ENCODE measurements at places on chromosomes 12 and 14.

DNA sequence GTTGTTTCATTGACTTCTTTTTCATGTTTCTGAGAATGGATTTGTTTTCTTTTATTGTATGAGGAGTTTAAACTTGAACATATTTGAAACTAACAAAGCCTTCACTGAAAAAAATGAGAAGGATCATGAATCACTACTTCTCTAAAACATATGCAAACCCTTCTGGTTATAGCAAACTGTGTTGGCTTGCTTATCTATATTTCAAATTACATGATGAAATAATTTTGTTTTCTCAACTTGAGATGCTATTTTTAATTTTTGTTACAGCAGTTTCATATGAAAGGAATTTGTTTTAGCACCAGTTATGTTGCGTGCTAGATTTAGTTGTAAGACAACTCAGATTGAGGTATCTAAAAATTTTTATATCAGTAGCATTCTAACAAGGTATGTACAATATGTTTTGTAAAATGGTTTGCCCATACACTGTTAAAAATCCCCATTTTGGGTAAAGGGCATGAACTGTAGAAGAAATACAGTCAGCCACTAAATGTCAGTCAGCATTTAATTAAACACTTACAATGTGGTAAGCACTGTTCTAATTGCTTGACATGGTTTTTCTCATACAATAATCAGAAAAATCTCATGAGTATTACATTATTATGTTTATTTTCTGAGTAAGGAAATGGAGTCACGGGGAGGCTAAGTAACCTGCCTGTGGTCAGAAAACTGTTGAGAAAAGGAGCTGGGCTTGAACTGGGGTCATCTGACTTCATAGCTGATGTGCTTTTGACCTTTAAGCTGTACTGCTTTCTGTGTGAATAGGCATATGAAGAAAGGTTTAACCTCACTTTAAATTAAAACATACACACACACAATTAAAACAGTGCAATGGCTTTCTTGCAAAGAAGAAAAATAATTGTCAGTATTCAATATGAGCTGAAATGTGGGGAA lies 105.7 kb downstream of the PLEKHA5 start:
- no peak for DNase-seq

DNA sequence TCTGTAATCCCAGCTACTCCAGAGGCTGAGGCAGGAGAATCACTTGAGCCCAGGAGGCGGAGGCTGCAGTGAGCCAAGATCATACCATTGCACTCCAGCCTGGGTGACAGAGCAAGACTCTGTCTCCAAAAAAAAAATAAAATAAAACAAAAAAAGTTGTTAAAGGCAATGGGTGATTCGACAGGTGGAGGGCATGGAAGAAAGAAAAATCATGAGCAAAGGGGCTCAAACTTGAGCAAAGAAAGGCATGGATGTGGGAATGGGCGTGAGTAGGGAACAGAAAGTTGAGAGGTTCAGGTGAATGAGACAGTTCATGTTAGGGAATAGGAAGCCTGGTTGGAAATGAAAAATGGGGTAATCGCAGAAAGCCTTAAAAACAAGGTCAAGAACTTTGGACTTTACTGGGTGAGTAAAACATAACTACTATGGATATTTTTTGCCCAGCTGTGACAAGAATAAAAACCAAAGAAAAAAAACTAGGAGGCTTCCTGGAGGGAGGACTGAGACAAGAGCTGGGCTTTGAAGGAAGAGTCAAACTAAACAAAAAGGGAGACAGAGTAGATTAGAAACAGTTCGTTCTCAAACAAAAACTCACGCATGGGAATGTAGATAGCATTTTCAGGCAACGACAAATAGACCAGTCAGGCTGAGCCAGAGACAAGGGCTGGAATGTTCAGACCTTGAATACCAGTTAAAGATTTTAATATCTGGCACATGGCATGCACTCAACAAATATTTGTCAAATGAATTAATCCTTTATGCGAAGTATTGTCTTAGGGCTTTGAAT lies 18.8 kb downstream of the PYM1 start:
- no peak for DNase-seq

- no peak for DNase-seq
Measured at GRCh38 chr14:63854330-63854729, 1.5 kb downstream of the SYNE2 start.

DNA sequence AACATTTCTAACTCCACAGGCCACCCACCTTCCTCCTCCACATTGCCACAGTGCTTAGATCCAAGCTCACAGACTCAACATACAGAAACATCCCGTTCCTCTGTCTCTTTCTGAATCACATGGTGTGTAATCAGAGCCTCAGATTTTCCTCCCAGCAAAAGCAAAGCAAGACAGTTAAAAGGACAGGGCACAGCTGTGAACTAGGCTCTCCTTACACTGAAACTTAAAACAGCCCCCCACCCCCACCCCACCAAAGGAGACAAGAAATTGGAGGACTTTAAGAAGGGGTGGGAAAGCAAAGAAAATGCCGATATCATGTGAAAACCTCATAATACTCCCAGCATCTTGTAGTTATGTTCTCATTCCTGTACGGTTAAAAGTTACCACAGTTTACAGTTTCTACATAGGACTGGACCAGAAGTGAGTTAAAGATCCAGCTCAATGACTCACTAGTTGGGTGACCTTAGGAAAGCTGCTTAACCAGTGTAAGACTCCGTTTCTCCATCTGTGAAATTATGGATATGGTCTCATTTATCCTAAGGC lies 4.8 kb downstream of the YBX3 start:
- DNase-seq = no peak

GRCh38 chr12:49471557-49471956 lies 67.3 kb upstream of the KCNH3 start:
- DNase-seq = no peak

- DNase-seq = no peak
Measured at GRCh38 chr12:13194401-13195110, 2.0 kb upstream of the EMP1 start.

DNA sequence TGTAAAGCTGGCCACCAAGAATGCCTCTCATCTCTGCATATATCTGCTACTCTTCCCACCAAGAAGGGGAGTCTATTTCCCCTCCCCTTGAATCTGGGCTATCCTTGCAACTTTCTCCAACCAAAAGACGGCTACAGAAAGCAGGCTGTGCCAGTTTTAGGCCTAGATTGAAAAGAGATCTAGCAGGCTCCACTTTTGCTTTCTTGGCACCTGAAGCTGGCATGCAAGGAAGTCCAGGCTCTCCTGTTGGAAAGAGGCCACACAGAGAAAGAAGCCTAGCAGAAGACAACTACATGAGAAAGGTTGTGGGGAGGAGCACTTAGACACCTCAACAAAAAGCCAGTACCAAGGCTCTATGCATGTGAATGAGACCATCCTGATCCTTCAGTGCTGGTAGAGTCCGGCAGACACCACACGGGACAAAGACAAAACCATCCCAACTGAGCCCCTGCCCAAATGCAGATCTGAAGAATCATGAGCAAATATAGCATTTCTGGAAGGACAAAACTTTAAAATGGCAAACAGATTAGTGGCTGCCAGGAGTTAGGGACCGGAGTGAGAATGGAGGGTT lies 68.0 kb downstream of the SPPL3 start:
- no peak for DNase-seq

GRCh38 chr12:31724557-31724956 lies 4.3 kb downstream of the AMN1 start:
- DNase-seq = no peak

DNA sequence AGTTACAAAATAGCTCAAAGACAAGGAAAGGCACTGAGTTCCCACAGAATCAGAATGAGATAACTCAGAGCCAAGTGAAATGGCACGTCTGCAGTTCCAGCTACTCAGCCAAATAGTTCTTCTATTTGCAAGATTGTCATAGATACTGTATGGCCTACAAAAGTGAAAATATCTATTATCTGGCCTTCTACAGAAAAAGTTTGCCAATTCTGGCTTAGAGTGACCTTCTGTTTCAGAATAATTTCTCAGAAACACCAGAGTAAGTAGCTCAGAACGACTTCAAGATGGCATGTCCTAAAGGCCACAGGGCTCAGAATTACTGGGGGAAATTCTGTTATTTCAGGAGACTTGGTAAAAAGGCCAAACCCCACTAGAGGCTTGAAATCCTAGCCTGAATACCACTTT lies 10.7 kb upstream of the RTRAF start:
- DNase-seq = no peak

- DNase-seq = no peak
Measured at GRCh38 chr14:33524244-33524643, 426.6 kb downstream of the EGLN3 start.

DNA sequence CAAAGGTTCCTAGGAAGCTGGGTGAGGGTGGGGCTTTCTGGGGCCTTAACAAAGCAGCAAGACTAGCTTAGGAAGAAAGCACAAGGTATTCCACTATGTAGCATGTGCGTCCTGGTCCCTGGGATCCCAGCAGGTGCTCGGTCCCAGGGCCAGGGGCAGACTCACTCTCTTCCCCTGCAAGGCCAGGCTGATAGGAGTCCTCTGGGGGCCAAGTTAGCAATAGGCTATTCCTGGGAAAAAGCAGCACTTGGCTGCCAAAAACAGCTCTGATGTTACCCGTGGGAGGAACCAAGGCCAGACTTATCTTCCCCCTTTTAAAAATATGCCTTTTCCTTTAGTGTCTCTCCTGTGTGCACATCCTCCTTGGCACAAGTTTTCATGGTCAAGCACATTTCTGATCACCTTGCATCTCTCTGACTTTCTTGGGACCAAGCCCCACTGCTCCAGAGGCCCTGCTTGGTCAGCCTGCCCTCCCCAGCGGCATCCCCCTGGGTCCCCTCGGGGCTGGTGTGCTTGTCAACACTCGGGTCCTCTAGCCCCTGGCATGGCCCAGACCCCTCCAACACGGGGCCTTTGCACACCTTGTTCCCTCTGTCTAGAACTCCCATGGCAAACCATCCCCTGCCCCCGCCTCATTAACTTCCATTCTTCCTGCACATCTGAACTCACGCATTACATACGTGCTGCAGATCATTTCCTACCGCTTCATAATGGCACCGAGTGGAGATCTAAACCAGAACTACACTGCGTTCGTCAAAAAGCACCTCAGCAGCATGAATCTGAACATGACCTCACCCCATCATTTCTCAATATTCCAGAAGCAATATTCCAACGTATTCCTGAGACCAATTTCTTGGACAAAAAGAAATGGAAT lies 21.9 kb downstream of the CCDC92 start:
- no peak for DNase-seq

DNA sequence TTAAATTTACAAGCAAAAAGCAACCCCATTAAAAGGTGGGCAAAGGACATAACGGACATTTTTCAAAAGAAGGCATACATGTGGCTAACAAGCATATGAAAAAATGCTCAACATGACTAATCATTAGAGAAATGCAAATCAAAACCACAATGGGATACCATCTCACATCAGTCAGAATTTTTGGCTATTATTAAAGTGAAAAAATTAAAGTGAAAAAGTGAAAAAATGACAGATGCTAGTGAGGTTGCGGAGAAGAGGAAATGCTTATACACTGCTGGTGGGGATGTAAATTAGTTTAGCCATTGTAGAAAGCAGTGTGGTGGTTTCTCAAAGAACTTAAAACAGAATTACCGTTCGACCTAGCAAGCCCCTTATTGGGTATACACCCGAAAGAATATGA lies 7.9 kb downstream of the OTOGL start:
- DNase-seq = no peak

- no peak for DNase-seq
Measured at GRCh38 chr12:128966203-128966810, 113.0 kb downstream of the GLT1D1 start.

DNA sequence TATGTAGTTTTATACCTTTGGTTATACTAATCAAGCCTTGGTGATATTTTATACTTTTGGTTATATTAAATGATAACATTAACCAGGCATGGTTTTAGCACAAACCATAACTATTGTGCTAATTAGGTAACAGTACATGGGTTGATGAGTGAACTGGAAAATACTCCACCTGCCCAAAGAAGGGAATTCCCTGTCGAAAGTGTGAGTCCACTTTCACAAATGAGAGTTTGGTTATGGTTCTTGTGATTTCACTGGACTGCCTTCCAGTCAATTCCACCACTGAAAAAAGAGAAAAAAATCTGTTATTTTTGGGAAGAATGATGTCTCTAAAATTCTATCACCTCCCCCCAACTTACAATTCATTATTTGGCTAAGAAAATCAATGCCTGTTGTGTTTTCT lies 9.7 kb downstream of the A2M start:
- DNase-seq = no peak

DNA sequence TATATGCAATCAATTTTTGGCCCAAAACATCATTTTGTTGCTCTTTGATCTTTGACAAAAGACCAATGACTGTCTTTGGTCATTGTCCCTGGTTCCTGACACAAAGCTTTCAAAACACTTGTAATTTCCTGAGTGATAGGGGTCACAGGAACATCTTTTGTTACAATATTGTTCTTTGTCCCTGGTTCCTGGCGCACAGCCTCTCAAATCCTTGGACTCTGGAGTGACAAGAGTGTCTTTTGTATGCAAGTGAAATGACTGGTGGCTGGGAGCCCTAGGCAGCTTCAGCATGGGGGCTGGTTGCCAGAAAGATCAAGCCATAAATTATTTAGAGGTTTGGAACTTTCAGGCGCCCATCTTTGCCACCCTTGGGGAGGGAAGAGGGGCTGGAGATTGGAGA lies 53.9 kb downstream of the DNAH10 start:
- DNase-seq = no peak

- DNase-seq = no peak
Measured at GRCh38 chr12:86681060-86681459, 424.9 kb upstream of the MGAT4C start.

DNA sequence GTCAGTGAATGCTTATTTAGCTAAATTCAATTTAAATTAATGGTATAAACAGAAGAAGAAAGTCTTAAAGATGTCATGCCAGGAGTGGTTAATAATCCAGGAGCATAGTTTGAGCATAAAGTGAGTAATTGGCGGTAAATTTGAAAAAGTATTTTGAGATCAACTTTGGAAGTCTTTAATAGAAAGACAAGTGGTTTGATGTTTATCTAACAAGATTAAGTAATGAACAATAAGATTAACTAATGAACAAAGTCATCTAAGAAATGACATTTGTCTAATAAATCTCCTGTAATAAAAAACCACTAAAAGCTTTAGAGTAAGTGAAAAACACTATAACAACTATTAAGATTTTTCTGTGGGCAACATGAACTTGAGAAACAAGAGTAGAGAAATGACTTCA lies 112.8 kb downstream of the CAPZA3 start:
- DNase-seq = no peak

GRCh38 chr14:69079188-69079742 lies 73.7 kb downstream of the DCAF5 start:
- DNase-seq = no peak

DNA sequence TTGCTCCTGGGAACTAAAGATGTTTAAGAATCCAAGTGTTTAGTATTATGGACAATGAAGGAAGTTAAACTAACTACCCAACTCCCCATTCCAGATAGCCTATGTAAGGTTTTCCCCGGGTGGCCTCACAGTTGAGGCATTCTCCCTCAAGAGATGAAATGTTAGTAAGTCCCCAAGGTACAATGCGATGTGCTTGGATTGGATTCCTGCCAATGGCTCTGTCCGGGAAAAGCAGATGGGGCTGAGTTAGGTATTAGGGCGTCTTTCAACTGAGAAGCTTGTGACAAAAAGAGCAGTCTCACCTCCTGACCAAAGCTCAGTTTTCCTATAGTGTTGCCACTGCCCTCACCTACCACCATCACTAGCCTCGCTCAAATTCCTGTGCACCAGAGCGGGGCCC lies 64.8 kb upstream of the E2F7 start:
- no peak for DNase-seq

All from stimulated activated naive CD8-positive, alpha-beta T cell treated with anti-CD3 and anti-CD28 coated beads, Interleukin-15, amount 100 ng/mL, for 72 hours (primary cell).